ENCODE measurements at places on chromosomes 12 and 14. TPM values are rescaled to one million over a fixed set of nuclear protein-coding genes. Genes with fewer than 3 reads are reported as not detected.

PPP2R5E gene
- total RNA-seq: 19.3 TPM

ABHD12B gene
- total RNA-seq: under 0.01 TPM

SLC4A8 gene
- total RNA-seq: 3.3 TPM

IL23A gene
- total RNA-seq: not detected

SLC6A13 gene
- total RNA-seq: not detected

REM2 gene
- total RNA-seq: 0.26 TPM

EGLN3 gene
- 1.8 TPM for total RNA-seq

USP44 gene
- total RNA-seq: 27.4 TPM

Measured in fibroblast of lung (primary cell).